ENCODE measurements at places on chromosomes 5 and 9.

- no peak for DNase-seq
These were observed 188.9 kb downstream of the MPDZ start for GRCh38 chr9:13090628-13091027.

GRCh38 chr9:98520221-98520960, 188.3 kb downstream of the GABBR2 start:
- no peak for DNase-seq

DNA sequence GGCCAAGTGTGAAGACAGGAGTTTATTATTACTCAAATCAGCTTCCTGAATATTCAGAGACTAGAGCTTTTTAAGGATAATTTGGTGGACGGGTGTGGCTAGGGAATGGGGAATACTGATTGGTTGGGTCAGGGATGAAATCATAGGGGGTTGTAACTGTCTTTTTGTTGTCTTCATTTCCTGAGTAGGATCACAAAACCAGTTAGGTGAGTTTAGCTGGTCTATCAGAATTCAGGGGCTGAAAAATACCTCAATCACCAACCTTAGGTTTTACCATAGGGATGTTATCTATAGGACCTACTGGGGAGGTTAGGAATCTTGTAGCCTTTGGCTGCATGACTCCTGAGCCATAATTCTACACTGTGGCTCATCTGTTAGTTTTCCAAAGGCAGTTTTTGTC, 235.8 kb downstream of the YTHDC2 start:
- DNase-seq = no peak

- DNase-seq = no peak
These were observed 60.9 kb upstream of the ORM1 start for GRCh38 chr9:114261987-114262386.

- DNase-seq = no peak
These were observed 261.2 kb upstream of the PTPRD start for GRCh38 chr9:10873999-10874398.
